ENCODE measurements at places on chromosomes 4 and X.

DNA sequence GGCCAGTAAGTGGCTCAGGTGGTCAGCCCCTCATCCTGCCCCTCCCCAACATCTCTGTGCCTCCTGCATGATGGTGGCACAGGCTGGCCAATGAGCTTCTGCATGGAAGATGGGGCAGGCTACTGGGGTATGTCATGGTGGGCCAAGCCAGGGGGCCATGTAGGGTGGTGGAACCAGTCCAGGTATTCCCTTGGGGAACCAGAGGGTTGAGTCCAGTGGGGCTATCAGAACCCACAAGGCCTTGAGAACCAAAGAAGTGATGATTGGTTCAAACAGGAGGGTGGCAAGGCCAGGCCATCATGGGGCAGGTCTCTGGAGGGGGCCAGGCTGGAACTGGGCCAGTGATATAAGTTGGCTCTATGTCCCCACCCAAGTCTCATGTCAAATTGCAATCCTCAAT, 18.8 kb upstream of the PPP2R2C start:
- no peak for DNase-seq

GRCh38 chr4:150593996-150594395, 12.0 kb downstream of the MAB21L2 start:
- DNase-seq = no peak

GRCh38 chrX:103197721-103198306, 17.1 kb upstream of the BEX4 start:
- DNase-seq = no peak

GRCh38 chr4:48237996-48238645, 31.5 kb downstream of the TEC start:
- peak; percentile 43 for DNase-seq

DNA sequence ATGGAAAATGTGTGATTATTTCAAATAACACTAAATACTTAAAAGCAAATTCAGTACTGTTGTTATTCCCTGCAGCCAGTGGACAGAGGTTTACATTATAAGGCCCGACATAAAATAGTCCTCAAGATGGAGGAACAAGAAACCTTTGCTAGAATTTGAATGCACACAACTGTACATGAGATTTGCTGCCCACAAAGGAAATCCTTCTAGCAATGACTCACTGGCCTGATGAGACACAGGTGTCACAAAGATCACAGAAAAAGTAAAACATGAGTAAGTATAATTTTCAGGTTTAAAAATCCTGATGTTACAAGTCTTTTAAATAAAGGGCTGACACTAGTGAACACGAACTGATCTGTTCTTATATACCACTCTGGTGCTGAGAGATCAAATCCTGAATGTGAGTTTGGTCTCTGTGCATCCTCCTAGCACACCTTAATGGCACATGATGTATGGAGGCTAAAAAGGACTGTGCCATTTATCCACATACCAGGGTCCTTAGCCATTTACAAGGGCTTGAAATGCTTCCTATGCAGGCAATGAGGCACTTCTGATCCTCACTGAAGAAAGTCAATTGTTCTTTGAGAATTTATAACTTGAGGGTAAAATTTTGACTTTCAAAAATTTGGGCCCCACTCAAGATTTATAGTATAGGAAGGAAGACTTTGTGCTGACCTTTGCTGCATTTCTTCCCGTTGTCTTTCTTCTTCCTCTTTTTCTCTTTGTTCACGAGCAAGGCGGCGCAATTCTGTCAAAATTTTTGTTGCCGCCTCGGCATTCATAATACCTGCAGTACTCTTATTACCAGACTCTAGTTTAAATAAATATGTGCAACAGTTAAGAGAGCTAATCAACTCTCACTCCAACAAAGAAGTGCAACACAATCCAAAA, 23.0 kb downstream of the MAP7D3 start:
- no peak for DNase-seq

- no peak for DNase-seq
Measured at GRCh38 chr4:3441501-3442459, at the start of gene HGFAC. HGFAC (plus strand) TSS chr4:3441968; CDS start chr4:3442002, 34 bp downstream.

DNA sequence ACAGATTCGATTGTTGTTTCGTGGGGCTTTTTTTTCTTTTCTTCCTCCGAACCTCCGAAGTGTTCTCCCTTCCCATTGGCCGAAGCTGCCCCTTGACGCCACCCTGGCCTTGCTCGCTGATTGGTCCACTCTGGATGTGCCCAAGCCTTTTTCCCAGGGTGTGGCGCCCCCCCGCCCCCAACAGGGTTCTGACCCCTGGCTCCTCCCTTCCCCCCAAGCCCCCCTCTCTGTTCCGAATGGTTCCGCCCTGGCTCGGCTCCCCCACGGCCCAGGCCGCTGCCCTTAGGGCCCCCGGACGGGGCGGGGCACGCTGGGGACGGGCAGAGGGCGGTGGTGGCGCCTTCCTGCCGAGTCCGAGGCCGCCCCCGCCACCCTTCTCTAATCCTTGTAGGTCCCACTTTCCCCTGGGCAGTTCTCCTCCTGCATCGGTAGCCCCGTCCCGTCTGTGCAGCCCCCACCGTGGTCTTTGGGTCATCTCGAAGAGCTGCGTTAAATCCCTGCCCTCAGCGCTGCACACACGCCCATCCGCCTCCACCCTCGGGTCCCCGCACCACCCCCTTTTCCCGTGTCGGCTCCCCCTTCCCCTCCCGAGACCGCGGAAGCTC, 25.5 kb downstream of the UTP14A start:
- DNase-seq = peak; percentile 94

DNA sequence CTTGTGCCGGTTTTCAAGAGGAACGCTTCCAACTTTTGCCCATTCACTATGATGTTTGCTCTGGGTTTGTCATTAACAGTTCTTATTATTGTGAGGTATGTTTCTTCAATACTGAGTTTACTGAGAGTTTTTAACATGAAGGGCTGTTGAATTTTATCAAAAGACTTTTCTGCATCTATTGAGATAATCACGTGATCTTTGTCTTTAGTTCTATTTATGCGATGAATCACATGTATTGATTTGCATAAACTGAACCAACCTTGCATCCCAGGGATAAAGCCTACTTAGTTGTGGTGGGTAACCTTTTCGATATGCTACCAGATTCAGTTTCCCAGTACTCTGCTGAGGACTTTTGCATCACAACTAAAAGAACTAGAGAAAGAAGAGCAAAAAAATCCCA, 318.0 kb downstream of the GASK1B start:
- no peak for DNase-seq

DNA sequence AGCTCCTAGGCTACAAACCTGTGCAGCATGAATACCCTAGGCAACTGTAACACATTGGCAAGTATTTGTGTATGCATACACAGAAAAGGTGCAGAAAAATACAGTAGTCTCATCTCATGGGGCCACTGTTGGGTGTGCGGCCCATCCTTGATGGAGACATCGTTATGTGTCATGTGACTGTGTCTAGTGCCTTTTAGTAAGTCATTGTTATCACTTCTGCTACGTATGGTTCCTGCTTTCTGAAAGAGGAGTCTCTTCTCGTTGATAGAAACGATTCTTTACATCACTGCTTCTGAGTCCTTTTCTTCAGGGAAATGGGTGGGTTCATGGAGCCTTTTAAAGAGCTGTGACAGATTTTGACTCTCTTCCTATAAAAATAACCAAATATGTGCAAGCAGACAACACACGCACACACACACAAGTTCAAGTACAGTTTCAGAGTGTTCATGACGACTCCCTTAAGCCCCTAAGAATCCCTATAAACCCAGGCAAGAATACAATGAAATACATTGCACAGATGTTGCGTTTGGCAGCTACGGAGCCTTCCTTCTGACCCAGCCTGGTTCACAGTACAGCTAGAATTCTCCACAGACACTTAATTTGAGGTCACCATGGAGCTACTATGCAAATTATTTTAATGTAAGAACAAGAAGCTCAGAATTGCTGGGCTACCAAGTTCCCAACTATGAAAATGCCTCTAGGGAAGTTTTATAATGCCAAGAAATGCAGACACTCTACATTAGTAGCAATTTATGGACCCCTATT, 10.2 kb upstream of the STK32B start:
- DNase-seq = peak; percentile 32

DNA sequence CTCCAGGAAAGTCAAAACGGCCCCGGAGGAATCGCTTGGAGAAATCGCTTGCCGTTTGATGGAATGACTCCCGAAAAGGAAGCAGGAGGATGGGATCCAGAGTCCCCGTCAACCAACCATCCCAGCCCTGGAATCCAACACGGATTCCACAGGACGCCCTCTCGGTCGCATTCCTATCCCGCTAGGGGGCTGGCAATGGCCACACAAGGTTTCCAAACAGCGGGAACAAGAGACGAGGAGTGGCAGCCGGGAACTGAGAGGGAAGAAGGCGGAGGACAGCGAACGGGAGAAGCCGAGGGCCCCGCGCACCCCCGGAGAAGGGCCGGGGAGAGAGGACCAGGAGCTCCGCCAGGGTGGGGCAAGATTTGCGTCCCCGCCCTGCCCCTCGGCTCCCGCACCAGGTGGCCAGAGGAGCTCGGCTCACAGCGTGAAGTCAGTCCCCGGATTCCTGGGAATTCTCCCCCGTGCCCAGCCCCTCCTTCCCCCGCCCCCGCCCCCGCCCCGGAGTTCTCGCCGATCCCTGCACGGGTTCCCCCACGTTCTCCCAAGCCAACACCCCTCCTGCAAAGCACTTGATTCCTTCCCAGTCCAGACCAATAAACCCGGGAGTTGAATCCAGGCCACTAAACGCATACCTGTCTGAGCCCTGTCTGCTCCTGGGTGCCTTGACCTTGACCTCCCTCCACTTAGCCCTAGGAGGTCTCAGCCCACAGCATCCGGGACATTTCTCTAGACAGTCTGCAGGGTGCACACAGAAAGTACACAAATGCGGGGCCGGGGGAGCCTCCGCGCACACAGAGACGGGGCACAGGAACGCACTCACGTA, 1.4 kb downstream of the PDZD4 start:
- no peak for DNase-seq

DNA sequence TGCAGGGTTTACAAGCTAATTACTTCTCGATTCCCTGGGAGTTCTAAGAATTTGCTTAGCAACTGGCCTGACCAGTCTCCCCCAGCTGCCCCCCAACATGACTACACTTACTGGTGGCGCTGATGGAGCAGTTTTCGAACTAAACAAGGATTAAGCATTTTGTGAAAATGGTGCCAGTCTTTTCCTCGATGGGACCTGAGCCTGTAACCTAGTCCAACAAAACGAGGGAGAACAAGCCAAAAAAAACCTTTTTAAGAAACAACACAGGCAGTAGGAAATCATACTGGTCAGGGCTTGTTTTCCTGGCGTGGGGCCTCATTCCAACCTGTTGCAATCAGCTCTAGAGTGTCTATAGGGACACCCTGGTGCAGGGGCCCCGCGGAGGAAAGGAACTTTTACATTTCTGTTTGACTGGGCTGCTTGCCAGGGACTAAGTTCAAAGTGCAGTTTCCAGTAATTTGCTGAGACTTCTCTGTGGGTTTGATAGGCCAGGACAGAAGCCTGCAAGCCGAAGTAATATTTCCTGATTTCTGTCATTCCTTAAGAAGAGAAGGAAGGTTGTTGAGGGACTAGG, 158.7 kb downstream of the SPRY1 start:
- DNase-seq = peak; percentile 49

DNA sequence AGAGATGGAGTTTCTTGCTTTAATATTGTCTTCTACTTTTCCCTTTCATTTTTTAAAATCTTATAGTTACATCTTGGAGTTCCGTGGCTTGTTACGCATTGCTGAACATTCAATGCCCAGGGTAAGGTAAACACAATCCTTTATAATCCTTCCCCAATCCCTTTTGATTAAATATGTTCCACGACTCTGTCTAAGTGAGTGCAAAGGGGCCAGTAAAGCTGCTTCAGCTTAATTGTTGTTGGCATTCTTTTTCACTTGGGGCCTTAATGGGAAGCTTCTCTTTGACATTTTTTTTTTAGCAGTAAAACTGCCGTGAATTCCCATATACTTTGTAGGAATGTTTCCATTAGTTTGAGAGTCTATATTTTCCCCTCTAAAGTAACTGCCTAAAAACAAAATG, 1028.1 kb downstream of the C4orf33 start:
- no peak for DNase-seq

DNA sequence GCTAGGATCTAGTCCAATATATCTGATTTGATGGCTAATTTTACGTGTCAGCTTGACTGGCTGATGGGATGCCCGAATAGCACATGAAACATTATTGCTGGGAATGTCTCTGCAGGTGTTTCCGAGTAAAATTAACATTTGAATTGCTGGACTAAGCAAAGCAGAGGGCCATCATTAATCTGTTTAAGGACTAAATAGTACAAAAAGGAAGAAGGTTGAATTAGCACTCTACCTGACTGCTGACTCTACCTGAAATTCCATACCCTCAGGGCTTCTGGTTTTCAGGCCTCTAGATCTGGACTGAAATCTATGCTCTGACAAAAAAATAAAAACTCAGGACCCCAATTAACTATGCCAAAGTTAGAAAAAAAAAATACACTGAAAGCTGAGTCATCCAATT, 1021.9 kb downstream of the FAM133A start:
- no peak for DNase-seq

DNA sequence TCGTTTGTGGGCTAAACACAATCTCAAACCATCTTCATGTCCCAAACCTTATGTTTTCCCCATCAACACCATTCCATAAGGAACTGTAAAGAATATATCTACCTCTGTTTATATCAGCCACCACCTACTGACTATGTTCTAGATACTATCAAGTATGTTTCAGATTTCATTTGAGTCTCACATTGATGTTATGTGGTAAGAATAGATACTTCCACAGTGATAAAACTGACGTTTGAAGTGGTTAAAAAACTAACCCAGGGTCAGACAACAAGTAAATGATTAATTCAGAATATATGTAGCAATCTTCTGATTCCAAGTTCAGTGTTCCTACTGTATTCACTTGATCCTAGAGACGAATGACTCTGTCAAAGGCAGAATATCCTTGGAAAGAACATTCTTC, 156.8 kb upstream of the RASGEF1B start:
- no peak for DNase-seq

GRCh38 chrX:103539695-103540094, 20.4 kb upstream of the RAB40A start:
- no peak for DNase-seq

- no peak for DNase-seq
Measured at GRCh38 chr4:24489870-24490269, 94.5 kb downstream of the DHX15 start.

- DNase-seq = no peak
Measured at GRCh38 chr4:134708026-134708425, 506.4 kb upstream of the PABPC4L start.

- no peak for DNase-seq
Measured at GRCh38 chr4:182968917-182969650, 51.9 kb upstream of the DCTD start.

Data from suppressor macrophage (primary cell).